Colonic mucosa (tissue), 4 donors: ENCODE measurements at places on chromosomes 3 and 15. TPM values are rescaled to one million over a fixed set of nuclear protein-coding genes. Genes with fewer than 3 reads are reported as not detected.

The CASR gene
- total RNA-seq: 0.22 TPM

The ZNF620 gene
- 4.0 TPM for total RNA-seq

The PARP6 gene
- 21.3 TPM for total RNA-seq

The PAK6 gene
- 10.4 TPM for total RNA-seq

The C3orf22 gene
- not detected for total RNA-seq

The HRH1 gene
- total RNA-seq: 20.4 TPM

The PGBD4 gene
- total RNA-seq: 0.69 TPM

The DOCK3 gene
- total RNA-seq: 0.02 TPM

The ESYT3 gene
- 0.89 TPM for total RNA-seq

The DNAH12 gene
- total RNA-seq: 0.02 TPM
